RPMI7951 (cell line): ENCODE measurements at places on chromosomes 3 and 15.
A peak's percentile ranks its signal among the peaks of the same experiment; 100 is the strongest.

DNA sequence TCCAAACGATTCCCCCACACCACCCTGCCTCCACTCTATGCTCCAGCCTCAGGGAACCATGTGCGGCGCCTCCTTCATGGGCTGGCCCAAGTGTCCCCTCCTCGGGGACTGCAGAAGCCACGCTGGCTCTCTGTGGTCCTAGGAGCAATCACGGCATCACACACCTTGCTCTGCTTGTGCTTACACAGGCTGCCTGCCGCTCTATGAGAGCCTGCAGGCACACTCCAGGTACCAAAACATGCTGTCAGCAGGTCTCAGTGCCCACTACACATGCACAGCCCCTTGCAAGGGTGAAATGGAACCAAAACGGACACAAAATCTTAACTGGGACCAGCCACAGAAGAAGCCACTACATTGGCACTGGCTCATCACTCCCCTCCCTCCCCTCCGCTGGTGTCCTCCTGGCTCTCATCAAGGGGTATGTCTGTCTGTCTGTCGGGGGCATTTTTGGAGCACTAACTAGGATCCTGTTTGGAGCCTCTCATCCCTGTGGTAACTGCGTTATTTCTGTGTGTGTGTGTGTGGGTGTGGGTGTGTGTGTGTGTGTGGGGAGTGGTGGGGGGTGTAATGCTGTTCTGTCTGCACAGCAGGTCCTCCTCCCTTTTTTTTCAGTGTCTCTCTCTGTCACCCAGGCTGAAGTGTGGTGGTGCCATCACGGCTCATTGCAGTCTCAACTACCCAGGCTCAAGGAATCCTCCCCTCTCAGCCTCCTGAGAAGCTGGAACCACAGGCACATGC, 60.6 kb downstream of the DHX30 start:
- DNase-seq, result no peak

DNA sequence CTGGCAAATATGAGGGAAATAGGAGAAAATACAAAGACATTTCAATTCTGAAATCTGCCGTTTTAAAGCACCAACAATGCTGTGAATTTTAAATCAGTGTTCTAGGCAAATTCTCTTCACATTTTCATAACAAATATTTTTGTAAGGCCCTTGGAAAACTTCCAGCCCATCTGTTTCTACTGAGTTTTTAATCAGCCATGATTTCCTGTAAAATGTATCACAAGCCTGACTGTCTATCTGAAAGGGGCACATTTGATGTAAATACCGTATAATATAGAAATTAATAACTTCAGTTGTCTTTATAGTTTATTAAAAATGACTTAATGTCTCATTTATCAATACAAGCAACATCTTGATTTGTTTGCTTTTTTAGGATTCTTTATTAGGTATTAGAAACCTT, 454.7 kb downstream of the PYDC2 start:
- DNase-seq, result no peak

DNA sequence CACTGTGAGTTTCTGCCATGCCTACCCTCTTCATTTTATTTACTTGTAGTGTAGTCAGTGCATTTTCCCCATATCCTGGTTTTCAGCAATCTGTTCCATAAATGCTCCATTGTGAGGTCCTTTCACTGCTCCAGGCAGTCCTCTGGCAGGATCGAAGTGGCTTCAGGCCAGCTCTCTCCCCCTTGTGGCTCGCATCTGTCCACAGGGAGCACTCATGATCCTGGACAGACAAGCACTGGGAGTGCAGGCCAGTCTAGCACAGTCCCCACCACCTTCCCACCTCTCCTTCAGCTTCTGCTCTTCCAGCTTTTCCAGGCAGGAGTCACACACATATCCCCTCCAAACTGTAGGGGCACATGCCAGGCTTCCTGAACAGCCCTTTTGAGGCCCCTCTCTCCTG, 173.6 kb downstream of the PPM1L start:
- DNase-seq, result peak; percentile 51

- no peak for DNase-seq
Observed at GRCh38 chr3:162217647-162218046, 721.0 kb downstream of the OTOL1 start.

GRCh38 chr15:98649472-98650416, 1.4 kb downstream of the IGF1R start:
- DNase-seq, result peak; percentile 44

- no peak for DNase-seq
Observed at GRCh38 chr3:151109286-151109800, 23.9 kb downstream of the MED12L start.

DNA sequence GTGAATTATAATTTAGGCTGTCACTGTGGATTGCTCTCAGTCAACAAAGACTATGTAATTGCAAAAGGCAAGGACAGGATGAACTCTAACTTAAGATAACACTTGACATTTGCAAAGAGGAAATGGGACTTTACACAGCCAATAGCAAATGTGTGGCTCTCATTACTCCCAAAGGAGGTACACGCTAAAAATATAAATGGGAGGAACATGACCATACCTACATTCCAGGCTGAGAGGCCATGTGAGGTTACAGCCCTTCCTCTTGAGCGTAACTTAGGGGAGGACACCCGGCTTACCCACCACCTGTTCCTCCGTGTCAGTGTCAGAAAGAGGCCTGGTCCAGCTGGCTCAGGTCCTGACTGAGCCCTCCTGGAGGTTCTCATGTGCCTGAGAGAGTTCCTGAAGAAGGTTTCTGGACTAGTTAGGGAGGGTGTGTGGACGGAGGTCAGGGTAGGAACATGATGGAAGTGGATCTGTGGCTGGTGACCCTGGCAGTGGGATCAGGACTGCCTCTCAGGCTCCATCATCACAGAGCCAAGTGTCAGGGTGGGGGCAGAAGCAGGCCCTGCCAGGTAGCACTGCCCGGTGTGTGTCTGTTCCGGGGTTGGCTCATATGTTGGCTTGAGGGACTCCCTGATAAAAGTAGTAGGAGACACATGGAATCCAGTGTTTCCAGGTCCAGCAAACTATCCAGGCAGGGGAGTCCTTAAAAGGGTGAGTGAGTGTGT, 7.9 kb downstream of the POPDC2 start:
- DNase-seq, result no peak

DNA sequence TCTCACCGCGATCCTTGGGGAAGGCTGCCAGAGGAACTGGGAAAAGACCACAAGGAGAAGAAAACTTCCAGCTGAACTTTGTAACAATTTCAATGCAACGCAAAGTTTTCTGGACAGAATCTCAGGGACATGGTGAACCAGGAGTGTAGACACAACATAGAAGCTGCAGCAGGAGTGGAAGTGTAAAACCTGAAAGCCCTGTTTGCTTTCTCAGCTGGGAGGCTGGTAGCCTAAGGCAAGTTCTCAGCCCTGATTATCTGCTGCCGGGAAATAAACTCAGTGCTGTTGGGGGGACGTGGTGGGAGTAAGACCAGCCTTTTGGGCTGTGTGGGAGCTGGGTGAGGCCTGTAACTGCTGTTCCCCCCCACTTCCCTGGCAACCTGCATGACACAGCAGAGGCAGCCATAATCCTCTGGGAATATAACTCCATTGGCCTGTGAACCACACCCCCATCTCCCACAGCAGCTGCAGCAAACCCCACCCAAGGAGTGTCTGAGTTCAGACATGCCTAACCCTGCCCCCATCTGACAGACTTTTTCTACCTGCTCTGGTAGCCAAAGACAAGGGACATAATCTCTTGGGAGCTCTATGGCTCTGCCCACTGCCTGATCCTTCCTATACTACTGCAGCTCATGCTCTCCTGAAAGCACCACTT, 106.7 kb downstream of the ZNF621 start:
- DNase-seq, result no peak

GRCh38 chr3:32412887-32413286, 21.2 kb downstream of the CMTM7 start:
- DNase-seq, result no peak

- no peak for DNase-seq
Observed at GRCh38 chr3:157046520-157046919, 113.4 kb downstream of the CCNL1 start.

- DNase-seq, result peak; percentile 82
Observed at GRCh38 chr3:65945480-65945879, 93.2 kb downstream of the MAGI1 start.

- no peak for DNase-seq
Observed at GRCh38 chr3:25818335-25818734, 28.4 kb downstream of the OXSM start.

DNA sequence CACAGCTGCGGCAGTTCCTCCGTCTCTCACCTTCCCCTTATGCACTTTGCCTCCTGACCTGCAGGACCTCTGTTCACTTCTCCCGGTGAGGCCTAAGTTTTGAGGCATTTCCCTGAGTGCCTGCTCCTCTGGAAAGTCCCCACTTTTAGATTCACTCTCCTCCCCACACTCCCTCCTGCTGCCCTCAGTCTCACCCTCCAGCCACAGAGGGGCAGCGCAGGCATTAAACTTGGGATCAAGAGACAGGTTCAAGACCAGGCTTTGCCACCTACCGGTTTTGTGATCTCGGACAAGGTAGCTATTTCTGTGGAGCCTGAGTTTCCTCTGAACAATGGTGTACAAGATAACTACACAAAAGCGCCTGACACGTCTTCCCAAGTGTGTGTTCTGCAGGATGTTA, 19.4 kb downstream of the SLC6A11 start:
- DNase-seq, result no peak
